ENCODE measurements at places on chromosomes 16 and 17. TPM values are rescaled to one million over a fixed set of nuclear protein-coding genes. Genes with fewer than 3 reads are reported as not detected.
A peak's percentile ranks its signal among the peaks of the same experiment; 100 is the strongest.

PABPN1L gene
- not detected for total RNA-seq

KRTAP1-1 gene
- not detected for total RNA-seq

ARHGAP27 gene
- 35.8 TPM for total RNA-seq

PTX4 gene
- not detected for total RNA-seq

HYDIN gene
- not detected for total RNA-seq

ELMO3 gene
- total RNA-seq = 4.5 TPM

ARSG gene
- total RNA-seq = 5.2 TPM

KRT27 gene
- not detected for total RNA-seq

PYDC1 gene
- not detected for total RNA-seq

STX1B gene
- total RNA-seq = 1.6 TPM

LITAFD gene
- not detected for total RNA-seq

KIF2B gene
- total RNA-seq = not detected

KRTAP4-1 gene
- total RNA-seq = not detected

B3GNT9 gene
- total RNA-seq = 1.5 TPM

DNA sequence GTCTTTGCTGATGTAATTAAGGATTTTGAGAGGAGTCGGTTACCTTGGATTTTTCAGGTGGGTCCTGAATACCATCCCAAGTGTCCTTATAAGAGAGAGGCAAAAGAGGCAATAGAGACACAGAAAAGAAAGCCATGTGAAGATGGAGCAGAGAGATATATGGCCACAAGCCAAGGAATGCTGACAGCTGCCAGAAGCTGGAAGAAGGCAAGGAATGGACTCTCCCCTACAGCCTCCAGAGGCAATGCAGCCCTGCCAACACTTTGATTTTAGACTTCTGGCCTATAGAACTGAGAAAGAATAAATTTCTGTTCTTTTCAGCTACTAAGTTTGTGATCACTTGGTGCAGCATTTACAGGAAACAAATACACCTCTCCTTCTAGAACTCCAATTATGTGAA, 8.2 kb upstream of the RNFT1 start:
- no peaks in the 10 kb centered on the region for H3K4me1 ChIP-seq
- H3K36me3 ChIP-seq = no peaks in the 10 kb centered on the region
- DNase-seq = no peak
- no peak overlapping the region for H3K27ac ChIP-seq
- H3K27me3 ChIP-seq = no peaks in the 10 kb centered on the region

- H3K4me3 ChIP-seq = no peak overlapping the region
- H3K4me1 ChIP-seq = no peaks in the 10 kb centered on the region
- no peak for DNase-seq
- H3K27me3 ChIP-seq = peaks cover 45% of the 10 kb centered on the region
- no peak overlapping the region for H3K27ac ChIP-seq
- no peaks in the 10 kb centered on the region for H3K36me3 ChIP-seq
These were observed 65.8 kb downstream of the TBX4 start for GRCh38 chr17:61517843-61518606.

GRCh38 chr17:31688701-31689100, 170.3 kb downstream of the COPRS start:
- H3K27me3 ChIP-seq = peaks cover 6% of the 10 kb centered on the region
- no peak for DNase-seq
- H3K27ac ChIP-seq = no peak overlapping the region
- no peaks in the 10 kb centered on the region for H3K36me3 ChIP-seq
- H3K4me3 ChIP-seq = no peak overlapping the region

DNA sequence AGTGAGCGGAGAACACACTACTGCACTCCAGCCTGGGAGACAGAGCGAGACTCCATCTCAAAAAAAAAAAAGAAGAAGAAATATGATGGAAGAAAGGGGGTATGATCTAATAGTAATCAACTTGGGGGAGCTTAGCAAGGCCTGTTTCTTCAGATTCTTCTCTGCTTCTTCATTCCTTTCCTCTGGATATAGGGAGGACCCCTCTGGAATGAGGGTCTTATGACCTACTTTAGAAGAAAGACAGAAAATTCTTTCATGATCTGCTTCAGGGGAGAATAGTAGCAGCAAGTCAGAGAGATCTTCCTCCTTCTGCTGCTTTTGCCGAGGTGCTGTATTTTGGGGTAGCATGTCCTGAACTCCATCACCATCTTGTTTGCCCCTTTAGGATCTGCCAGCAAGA, 44.9 kb upstream of the ETV4 start:
- H3K27ac ChIP-seq = no peak overlapping the region
- DNase-seq = no peak
- H3K27me3 ChIP-seq = no peaks in the 10 kb centered on the region
- no peak overlapping the region for H3K4me3 ChIP-seq

DNA sequence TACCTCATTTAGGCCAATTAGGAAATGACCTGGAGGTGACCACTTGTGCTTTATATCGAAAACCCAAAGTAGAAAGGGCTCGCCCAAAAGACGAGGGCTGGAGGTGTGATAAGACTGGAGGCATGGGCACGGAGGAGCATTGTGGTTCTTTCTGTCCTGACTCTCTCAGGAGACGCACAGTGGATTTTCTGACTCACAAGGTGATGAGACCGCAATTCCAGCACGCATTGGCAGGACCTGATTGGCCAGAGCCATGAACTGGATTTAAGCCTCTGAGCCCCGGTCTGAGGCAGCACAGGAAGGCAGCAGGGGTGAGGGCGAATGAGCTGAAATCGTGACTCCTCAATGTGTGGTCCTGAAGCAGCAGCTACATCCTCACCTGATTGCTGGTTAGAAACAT, 559.1 kb upstream of the SALL1 start:
- H3K4me1 ChIP-seq = no peaks in the 10 kb centered on the region
- no peaks in the 10 kb centered on the region for H3K36me3 ChIP-seq
- no peak overlapping the region for H3K4me3 ChIP-seq
- DNase-seq = no peak

DNA sequence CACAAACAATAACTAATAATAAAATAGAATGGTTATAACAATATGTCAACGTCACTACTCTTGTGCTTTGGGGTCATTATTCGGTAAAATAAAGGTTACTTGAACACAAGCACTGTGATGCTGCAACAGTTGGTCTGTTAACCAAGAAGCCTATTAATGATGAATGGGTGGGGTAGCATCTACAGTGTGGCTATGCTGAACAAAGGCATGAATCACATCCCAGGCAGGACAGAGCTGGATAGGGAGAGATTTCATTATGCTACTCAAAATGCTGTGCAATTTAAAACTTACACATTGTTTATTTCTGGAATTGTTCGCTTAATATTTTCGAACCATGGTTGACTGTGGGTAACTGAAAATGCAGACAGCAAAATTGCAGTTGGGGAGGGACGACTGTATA, 9.1 kb upstream of the HS3ST2 start:
- H3K4me1 ChIP-seq = no peaks in the 10 kb centered on the region
- H3K27me3 ChIP-seq = peaks cover 16% of the 10 kb centered on the region
- H3K36me3 ChIP-seq = no peaks in the 10 kb centered on the region
- no peak overlapping the region for H3K27ac ChIP-seq
- DNase-seq = no peak
- H3K4me3 ChIP-seq = no peak overlapping the region

DNA sequence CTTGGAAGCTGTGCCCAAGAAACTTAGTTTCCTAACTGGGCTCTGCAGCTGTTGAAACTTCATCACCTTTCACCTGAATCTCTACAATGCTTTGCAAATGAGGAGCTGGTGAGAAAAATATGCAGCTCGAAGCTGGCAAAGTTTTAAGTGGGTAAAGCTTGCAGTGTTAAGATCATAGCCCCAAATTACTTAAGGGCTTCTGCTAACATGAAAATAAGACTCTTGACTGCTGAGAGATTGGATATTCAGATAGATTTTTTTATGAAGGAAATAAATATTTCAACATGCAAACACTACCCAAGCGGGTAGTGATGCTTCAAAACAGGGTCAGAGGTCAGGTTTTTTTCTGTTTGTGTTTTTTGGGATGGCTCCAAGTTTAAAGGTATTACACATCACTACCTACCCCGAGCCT, 278.7 kb downstream of the FTO start:
- no peaks in the 10 kb centered on the region for H3K4me1 ChIP-seq
- H3K4me3 ChIP-seq = no peak overlapping the region
- peaks cover 7% of the 10 kb centered on the region for H3K36me3 ChIP-seq
- no peak overlapping the region for H3K27ac ChIP-seq
- no peaks in the 10 kb centered on the region for H3K27me3 ChIP-seq
- no peak for DNase-seq

GRCh38 chr17:19342611-19343255, 19.8 kb downstream of the B9D1 start:
- peaks cover 22% of the 10 kb centered on the region for H3K27me3 ChIP-seq
- H3K36me3 ChIP-seq = no peaks in the 10 kb centered on the region
- H3K4me3 ChIP-seq = no peak overlapping the region
- no peaks in the 10 kb centered on the region for H3K4me1 ChIP-seq

- no peak for DNase-seq
- peaks cover 18% of the 10 kb centered on the region for H3K27me3 ChIP-seq
- no peak overlapping the region for H3K4me3 ChIP-seq
- H3K27ac ChIP-seq = no peak overlapping the region
These were observed 117.7 kb downstream of the WSCD1 start for GRCh38 chr17:6187836-6188235.

DNA sequence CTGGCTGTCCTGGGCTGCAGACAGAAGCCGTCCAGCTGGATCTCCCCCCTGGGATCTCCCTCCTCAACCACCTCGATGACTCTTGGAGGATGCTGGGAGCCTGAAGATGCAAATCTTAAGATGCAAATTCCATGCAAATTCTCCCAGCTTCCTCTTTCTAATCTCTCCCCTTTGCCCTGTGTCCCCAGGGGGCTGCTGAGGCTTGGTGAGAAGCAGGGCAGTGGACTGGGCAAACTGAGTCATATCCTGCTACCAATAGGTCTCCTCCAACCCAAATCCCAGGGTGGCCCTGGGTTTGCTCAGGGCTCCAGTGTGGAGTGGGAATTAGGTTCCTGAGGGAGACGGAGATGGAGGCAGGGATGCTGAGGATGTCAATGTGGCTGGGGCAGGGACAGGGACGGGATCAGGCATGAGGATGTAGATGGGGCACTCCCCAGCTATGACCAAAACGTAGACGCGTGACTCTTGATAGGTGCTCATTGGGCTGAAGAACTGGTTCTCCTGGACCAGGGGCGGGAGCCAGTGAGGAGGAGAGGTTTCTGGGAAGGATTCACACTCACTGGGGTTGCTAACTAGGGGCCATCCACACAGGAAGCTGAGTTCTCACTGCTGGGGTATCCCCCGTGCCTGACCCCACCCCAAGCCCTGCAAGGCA, 3.6 kb upstream of the ALOX12B start:
- peaks cover 10% of the 10 kb centered on the region for H3K4me1 ChIP-seq
- no peak for DNase-seq
- no peaks in the 10 kb centered on the region for H3K36me3 ChIP-seq

- peak overlapping the region; percentile 18 for H3K27ac ChIP-seq
- no peak overlapping the region for H3K4me3 ChIP-seq
- no peak for DNase-seq
- H3K36me3 ChIP-seq = no peaks in the 10 kb centered on the region
- no peaks in the 10 kb centered on the region for H3K27me3 ChIP-seq
- peaks cover 5% of the 10 kb centered on the region for H3K4me1 ChIP-seq
These were observed 14.3 kb upstream of the PRKAR1A start for GRCh38 chr17:68497885-68498319.

- DNase-seq = no peak
- no peaks in the 10 kb centered on the region for H3K36me3 ChIP-seq
- H3K4me1 ChIP-seq = peaks cover 7% of the 10 kb centered on the region
- no peaks in the 10 kb centered on the region for H3K27me3 ChIP-seq
These were observed 16.9 kb downstream of the DOC2B start for GRCh38 chr17:164303-165235.

GRCh38 chr16:35753559-35754390, 2294.4 kb downstream of the TP53TG3F start:
- H3K27me3 ChIP-seq = no peaks in the 10 kb centered on the region
- no peaks in the 10 kb centered on the region for H3K4me1 ChIP-seq
- H3K36me3 ChIP-seq = no peaks in the 10 kb centered on the region
- H3K4me3 ChIP-seq = no peak overlapping the region
- H3K27ac ChIP-seq = no peak overlapping the region

- H3K27me3 ChIP-seq = no peaks in the 10 kb centered on the region
- H3K27ac ChIP-seq = no peak overlapping the region
- H3K4me3 ChIP-seq = no peak overlapping the region
These were observed 664.5 kb upstream of the SALL1 start for GRCh38 chr16:51815523-51815922.

- H3K36me3 ChIP-seq = peaks cover 53% of the 10 kb centered on the region
- H3K27me3 ChIP-seq = no peaks in the 10 kb centered on the region
- H3K27ac ChIP-seq = peak overlapping the region; percentile 20
- H3K4me1 ChIP-seq = peaks cover 65% of the 10 kb centered on the region
- DNase-seq = no peak
These were observed 5.9 kb downstream of the GSPT1 start for GRCh38 chr16:11909653-11910545.

DNA sequence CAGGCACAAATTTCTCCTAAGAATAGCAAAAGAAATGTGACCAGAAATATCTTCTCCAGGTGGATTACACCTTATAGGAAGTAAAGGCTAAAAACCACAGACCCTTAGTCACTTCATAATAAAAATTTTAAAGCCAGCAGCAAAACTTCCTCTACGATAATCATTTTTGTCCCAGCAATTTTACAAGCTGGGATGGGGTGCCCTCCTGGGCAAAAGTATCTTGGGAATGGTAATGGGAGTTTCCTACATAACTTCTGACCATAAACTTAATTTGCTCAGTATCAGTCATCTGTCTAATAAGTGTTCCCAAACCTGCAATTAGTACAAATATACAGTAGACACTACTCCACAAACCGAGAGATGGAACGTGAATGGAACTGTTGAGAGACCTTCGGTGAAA, 3.0 kb downstream of the PHF12 start:
- peak overlapping the region; percentile 94 for H3K4me3 ChIP-seq
- H3K27me3 ChIP-seq = no peaks in the 10 kb centered on the region
- peak overlapping the region; percentile 88 for H3K27ac ChIP-seq
- H3K4me1 ChIP-seq = peaks cover 52% of the 10 kb centered on the region

DNA sequence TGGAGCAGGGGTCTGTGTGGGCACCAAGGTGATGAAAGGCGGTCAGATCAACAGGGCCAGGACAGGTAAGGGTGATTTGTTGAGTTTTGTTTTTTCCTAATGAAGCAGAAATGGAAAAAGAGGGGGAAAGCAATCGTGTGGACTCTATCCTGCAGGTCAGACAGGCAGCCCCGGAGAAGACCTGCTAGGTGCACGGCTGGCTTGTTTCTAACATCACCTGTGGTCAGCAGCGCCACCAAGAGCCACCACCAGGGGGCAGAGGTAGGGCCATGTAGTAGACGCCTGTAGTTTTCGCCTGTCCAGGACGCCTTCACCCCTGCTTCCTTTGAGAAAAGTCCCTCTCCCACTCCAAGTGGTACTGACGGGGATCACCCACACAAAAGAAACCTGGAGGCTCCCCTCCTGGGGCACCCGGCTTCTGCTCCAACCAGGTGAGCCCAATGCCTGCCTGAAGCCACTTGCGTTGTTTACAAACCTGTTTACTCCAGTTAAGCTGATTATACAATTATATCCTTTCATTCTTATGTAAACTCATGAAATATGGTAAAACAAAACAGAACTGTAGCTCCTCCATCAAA, 54.2 kb upstream of the SEC14L1 start:
- H3K4me3 ChIP-seq = no peak overlapping the region
- peak; percentile 74 for DNase-seq
- H3K4me1 ChIP-seq = peaks cover 26% of the 10 kb centered on the region
- H3K36me3 ChIP-seq = peaks cover 30% of the 10 kb centered on the region

GRCh38 chr16:63061319-63061718, 1025.1 kb upstream of the CDH8 start:
- no peak overlapping the region for H3K4me3 ChIP-seq
- H3K4me1 ChIP-seq = no peaks in the 10 kb centered on the region
- no peak overlapping the region for H3K27ac ChIP-seq
- no peaks in the 10 kb centered on the region for H3K27me3 ChIP-seq

Data from activated naive CD8-positive, alpha-beta T cell treated with anti-CD3 and anti-CD28 coated beads for 36 hours (primary cell).